Forelimb muscle (tissue), 1 donor: ENCODE measurements at places on chromosomes 5 and 9. TPM values are rescaled to one million over a fixed set of nuclear protein-coding genes. Genes with fewer than 3 reads are reported as not detected.

GRCh38 chr5:29672678-29673077, 1520.8 kb upstream of the CDH6 start:
- no peak for DNase-seq

The DOLK gene
- 7.3 TPM for polyA plus RNA-seq

- no peak for DNase-seq
These were observed 33.6 kb downstream of the WWC1 start for GRCh38 chr5:168324859-168325630.

- no peak for DNase-seq
These were observed 446.2 kb downstream of the DNAH5 start for GRCh38 chr5:13498279-13498678.

DNA sequence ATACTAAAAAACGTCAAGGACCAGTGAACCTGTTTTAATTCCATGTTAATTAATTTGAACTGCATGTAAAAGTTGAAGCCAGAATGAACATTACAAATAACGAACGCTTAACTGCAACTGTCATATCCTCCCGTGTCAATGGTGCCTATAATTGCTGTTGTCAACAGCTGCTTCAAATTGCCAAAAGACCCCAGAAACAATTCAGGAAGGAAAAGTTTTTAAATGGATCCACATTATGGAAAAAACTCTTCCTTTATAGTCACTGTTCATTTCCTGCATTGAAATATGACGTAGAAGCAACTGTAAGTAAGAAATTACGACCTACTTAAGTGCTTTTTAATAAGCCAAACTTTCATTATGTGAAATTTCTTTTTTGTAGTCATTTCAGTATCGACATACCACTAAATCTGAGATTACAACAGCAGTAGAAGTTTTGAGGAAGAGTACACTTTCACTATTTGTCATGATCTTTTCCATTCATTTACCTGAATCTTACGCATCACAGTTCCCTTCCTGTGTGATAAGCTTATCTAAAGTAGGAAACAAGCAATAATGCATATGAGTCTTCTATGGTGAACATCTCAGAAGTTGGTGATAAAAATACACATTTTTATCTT, 37.8 kb downstream of the MEF2C start:
- no peak for DNase-seq

- DNase-seq, result no peak
These were observed 65.0 kb downstream of the UGCG start for GRCh38 chr9:111961575-111961974.

- no peak for DNase-seq
These were observed 99.9 kb upstream of the PPP1R26 start for GRCh38 chr9:135379540-135380267.

DNA sequence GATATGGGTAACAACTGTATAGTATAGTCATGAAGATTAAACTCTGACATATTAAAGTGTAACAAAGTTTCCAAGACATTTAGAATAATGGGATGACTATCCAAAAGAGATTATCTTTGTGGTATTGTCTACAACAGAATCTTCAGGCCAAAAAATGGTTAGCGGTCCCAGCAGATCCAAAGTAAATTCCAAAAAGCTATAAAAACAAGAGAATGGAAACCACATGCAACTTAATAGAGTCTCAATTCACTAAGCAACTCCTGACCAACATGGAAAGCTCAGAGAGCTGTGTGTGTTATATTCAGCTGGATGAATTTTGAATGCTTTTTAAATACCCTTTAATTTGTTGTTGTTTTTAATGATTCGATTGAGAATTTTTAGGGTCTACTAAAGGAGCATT, 688.2 kb downstream of the CETN3 start:
- DNase-seq, result peak; percentile 60

DNA sequence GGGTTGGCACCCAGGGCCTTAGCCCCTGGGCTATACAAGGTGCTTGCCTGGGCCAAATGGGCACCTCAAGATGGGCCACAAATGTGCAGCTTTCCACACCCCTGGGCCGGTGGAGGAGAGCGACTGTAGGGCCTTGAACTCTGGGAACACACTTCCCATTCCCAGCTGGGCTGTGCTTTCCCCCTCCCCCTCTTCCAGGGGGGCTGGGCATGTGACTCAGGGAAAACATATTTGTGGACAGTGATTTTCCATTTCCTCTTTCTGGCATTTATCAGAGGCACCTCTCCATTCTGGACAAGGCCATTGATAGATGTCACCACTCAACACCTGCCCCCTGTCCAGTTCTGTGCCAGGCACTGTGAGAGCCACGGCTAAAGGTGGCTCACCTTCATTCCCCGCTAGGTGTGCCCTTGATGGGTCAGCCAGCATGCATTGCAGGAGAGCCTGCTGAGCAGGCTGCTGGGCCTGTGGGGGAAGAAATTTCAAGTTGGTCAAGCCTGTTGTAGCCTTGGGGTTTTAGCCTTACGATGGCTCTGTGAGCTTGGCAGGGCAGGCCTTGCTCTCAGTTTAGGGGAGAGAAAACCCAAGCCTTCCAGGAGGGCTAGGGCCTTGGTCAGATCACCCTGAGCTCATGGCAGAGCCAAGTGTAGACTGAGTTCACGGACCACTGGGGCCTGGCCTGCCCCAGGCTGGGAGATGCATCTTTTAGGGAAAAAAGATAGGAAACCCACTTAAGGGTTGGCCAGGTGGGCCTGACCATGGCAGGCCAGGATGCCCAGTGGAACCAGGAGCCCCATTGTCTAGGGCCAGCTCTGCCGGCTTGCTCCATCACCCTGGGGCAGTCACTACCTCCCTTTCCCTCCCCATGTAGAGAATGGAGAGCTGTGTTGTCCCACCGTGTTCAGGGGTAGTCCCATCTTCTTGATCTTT, 113.9 kb downstream of the DAB2IP start:
- no peak for DNase-seq

DNA sequence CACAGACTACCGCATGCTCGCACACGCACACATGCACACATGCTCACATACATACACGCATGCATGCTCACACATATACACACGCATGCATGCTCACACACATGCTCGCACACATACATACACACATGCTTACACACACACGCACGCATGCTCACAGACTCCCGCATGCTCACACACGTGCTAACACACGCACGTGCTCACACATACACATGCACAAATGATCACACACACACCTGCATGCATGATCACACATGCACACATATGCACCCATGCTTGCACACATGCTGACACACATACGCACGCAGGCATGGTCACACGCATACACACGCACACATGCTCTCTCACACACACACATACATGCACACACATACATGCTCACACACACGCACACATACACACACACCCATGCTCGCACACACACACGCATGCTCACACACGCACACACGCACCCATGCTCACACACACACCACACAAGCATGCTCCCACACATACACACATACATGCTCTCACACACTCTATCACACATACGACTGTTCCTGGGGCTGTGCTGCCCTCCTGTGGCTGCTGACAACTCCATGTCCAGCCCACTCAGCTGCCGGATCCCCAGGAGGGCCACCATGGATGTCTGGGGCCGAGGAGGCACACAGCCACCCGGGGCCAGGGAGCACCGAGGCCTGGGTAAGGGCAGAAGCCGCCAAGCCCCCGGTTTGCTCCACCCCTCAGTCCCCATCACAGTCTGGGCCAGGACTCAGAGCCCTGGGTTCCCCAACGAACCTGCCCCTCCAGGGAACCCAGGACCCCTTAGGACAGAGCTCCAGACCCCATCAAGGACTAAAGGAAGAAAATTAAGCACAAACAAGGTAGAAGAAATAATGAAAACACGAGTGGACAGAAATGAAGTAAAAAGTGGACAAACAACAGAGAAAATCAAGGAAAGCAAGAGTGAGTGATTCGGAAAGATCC, 31.4 kb upstream of the EGFL7 start:
- DNase-seq, result peak; percentile 54

The ZNF354B gene
- 16.2 TPM for polyA plus RNA-seq

- no peak for DNase-seq
These were observed 888.0 kb upstream of the PTPRD start for GRCh38 chr9:11500780-11501179.

The OBP2B gene
- not detected for polyA plus RNA-seq

The IRX2 gene
- polyA plus RNA-seq, result 0.13 TPM

The PCDHGA3 gene
- 1.1 TPM for polyA plus RNA-seq

DNA sequence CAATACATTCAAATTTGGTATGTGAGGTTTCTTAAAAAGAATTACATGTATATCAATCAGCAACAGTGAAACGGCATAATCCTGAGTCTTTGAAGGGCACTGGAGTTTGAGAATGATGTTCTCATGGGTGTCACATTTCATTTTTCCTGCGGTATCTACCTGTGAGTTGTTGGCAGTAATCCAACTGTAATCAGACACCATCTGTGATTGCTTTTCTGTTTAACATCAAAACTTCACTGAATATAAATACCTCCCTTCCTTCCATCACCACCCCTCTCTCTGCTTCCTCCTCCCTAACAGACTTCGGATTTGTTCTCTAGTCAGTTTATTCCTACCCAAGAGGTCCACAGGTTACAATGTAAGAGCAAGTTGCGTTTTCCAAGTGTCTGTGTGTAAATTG, 275.2 kb upstream of the PCSK5 start:
- no peak for DNase-seq

GRCh38 chr9:123835821-123836220, 94.1 kb downstream of the DENND1A start:
- no peak for DNase-seq

The NTNG2 gene
- 0.25 TPM for polyA plus RNA-seq

DNA sequence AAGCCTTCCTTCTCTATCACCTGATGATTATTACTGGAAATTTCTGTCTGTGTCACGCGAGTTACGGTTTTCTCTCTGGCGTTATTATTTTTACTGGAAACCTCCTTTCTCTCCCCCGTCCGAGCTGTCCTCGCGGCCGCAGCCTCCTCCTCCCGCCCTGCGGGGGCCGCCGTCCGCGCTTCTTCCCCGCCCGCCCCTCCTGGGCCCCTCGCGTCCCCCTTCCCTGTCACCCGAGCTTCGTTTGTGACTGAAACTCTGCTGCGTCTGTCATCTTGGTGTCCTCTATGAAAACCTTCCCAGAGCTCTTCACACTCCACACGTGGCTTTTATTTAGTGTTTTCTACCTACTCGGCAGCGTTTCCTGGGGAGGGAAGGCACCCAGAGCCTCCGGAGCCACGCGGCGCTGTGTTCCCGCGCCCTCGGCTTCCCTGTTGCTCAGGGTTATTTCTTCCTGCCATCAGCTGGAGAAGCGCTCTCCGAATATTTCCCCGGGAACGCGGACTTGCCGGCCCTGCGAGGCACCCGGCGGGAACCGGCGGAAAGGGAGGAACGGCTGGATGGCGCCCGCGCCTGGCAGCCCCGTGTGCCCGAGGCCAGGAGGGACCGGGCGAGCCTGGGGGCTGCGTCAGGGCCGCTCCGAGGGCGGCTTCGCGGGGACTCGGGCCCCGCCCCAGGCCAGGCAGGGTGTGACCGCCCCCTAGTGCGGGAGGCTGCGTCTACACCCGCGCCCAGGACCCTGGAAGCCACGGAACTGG, 33.9 kb downstream of the TRIP13 start:
- DNase-seq, result no peak

The C9orf50 gene
- polyA plus RNA-seq, result 0.23 TPM

The SPATA9 gene
- 1.4 TPM for polyA plus RNA-seq

The CDH6 gene
- 3.0 TPM for polyA plus RNA-seq

The OR13C8 gene
- not detected for polyA plus RNA-seq

DNA sequence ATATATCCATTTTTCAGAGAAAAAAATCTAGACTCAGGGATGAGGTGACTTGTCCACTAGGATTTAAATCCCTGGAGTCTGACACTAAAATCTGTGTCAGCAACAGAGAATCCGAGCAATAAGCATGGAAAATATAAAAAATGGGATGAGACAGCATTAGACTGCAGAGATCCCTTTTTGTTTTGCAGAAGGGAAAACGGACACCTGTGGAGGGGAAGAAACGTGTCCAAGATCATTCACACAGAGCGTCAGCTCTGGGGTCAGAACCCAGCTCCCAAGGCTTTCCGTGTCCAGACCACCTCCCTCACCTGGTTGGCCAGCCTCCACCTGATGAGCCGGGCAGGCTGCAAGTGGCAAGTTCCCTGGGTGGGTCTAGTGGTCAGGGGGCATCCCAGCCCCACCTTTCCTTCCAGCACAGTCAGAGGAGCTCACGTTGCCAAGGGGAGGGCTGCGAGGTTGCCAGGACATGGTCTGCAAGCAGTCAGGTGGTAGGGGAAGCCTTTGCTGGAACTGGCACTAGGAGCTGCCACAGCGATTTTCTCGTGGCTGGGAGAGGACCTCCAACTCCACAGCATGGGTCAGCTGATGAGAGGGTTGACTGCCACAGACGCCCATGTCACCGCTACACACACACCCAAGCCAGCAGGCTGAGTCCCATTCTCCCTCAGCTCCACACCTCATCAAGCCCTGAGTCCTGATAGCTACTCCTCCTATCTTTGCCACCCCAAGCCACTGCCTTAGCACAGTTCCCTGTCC, 65.9 kb upstream of the CPLX2 start:
- no peak for DNase-seq

DNA sequence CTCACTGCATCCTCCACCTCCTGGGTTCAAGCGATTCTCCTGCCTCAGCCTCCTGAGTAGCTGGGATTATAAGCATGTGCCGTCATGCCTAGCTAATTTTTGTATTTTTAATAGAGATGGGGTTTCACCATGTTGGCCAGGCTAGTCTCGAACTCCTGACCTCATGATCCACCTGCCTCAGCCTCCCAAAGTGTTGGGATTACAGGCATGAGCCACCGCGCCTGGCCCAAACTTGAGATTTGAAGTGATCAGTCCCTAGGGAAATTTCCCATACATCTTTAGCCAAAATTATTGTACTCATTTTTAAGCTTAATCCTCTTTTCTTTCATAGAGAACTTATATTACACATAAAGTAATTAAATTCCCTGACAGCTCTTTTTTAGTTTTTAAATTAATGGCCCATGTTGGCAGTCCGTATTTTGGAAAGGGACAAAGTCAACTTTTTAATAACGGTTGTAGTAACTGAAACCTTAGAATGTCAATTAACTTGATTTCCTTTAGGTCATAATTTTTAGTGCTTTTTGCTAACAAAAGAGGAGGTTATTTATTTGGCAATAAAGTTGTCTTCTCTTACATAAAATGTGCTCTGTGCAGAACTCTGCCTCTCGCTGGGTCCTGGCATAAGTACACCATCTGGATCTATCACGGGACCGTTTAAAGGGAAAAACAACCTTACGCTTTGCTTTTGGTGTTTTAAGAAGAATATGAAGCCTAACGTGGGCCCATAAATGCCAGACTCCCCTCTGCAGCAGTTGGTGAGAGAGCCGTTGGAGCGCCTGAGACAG, 142.3 kb upstream of the OTULINL start:
- no peak for DNase-seq

The FOXI1 gene
- not detected for polyA plus RNA-seq

- no peak for DNase-seq
These were observed 2.5 kb upstream of the EDF1 start for GRCh38 chr9:136868644-136869043.

- DNase-seq, result no peak
These were observed 33.0 kb upstream of the CTNNAL1 start for GRCh38 chr9:109046346-109046745.
